AML-193 (cell line): ENCODE measurements at places on chromosomes 12 and 14.

DNA sequence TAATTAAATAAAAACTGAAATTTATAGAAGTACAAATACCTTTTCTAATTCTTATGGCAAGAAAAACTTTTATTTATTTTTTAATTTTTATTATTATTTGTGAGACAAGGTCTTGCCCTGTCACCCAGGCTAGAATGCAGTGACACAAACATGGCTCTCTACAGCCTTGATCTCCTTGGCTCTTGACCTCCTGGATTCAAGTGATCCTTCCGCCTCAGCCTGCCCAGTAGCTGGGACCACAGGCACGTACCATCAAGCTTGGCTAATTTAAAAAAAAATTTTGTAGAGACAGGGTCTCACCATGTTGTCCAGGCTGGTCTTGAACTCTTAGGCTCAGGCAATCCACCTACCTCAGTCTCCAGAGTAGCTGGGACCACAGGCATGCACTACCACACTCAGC is 47.4 kb downstream of the COCH start:
- DNase-seq, result no peak

DNA sequence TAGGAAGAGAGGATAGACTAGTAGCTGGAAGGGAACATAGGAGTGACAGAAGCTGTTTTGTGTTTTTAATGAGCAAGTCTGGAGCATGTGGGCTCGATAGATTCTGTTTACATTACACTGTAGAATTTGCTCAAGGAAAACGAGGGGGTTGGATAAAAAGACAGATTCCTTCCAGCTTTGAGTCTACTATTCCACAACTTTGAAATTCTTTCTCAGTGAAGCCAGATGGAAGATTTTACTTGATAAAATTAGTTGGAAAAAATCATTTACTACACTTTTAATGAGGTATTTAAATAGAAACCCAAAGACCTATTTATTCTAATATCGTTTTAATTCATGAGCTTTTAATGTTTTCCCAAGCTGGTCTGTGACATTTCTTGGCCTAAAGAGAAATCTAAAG is 19.5 kb upstream of the EPS8 start:
- no peak for DNase-seq

- DNase-seq, result no peak
Measured at GRCh38 chr12:109448707-109449390, 28.3 kb downstream of the KCTD10 start.

- DNase-seq, result no peak
Measured at GRCh38 chr12:124028555-124028925, 55.5 kb downstream of the ZNF664 start.

- DNase-seq, result no peak
Measured at GRCh38 chr14:79475887-79476532, 735.3 kb downstream of the DIO2 start.

GRCh38 chr14:104011824-104012517 is 69.6 kb upstream of the RD3L start:
- no peak for DNase-seq

DNA sequence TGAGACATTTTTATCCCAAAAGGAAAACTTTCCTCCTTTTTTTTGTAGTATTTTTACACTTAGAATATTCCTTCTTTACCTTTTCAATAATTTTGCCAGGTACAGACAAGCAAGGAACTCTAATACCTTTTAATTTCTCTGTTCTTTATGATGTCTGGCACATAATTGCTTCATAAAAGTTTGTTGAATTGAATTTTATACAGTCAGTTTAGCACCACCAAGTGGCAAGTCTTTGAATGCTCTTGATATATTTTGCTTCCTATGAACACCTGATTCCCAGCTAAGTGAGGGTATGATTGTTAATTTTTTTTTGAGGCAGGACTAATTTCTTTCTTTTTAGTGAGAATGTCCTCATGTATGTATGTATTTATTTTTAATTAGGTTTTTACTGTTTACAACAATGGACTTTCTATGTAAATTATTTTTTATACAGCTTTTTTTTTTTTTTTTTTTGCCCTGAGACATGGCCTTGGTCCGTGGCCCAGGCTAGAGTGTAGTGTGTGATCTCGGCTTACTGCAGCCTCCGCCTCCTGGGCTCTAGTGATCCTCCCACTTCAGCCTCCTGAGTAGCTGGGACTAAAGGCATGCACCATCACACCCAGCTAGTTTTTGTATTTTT is 6.9 kb downstream of the TBC1D15 start:
- DNase-seq, result peak; percentile 46

- DNase-seq, result no peak
Measured at GRCh38 chr12:52060498-52061177, 9.1 kb upstream of the ATG101 start.

DNA sequence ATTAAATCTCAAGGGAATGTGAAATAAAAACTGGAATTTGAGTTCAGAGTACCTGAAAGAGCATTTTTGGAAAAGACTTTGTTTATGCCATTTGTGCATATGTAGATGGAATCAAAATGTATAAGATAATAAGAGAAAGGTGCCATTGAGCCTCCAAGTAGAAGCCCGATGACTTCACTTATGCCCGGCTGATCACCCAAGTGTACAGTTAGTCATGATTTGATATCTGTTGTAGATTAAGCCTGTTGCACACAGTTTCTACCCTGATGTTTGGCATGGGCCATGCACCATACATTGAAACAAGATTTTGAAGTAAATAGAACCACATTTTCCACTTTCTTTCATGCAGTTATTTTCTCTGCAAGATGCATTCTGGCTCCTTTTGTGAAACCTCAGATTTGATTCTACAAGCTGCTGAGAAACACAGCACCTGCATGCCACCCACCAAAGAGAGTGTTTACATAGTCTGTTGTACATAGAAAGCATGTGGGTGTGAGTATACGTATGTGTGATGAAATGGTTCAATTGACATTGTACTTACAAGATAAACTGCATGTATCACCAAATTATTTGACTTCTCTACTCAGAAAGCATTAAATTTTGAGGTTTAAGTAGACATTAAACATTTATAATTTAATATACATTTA is 772.5 kb downstream of the DIO2 start:
- DNase-seq, result no peak

DNA sequence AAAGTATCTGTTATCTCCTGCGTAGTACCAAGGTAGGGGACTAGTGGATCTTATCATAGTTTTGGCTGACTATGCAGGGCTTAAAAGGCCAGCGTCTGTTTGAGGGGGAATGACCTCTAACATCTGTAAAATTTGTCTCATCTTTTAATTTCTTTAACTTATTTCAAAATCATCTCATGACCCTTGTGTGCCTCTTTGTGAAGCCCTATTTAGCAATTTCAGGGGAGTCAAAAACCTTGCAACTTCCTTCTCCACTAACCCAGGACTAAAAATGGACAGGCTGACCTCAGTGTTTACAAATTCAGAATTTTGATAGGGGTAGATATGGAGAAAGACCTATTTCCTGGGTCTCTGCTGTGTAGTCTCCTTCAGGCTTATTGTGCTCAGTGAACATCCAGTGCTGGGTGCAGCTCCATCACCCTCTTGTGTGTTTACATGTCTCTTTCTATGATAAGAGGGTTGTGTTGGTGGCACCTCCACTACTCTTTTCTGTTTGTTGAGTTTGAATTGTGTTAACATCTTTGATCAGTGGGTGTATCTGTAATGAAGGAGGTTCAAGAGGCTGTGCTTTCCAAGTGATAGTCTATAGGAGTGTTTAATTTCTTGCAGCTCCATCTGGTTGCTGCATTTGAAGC is 14.3 kb downstream of the NECAP1 start:
- peak; percentile 49 for DNase-seq

DNA sequence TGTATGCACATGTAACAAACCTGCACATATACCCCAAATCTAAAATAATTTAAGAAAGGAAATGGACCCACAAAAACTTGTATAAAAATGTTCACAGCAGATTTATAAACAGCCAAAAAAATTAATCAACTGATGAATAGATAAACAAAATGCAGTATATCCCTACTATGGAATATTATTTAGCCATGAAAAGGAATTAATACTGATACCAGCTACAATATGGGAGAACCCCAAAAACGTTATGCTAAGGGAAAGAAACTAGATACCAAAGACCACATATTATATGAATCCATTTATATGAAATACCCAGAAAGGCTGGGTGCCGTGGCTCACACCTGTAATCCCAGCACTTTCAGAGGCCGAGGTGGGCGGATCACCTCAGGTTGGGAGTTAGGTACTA is 20.9 kb downstream of the DUSP16 start:
- DNase-seq, result no peak

DNA sequence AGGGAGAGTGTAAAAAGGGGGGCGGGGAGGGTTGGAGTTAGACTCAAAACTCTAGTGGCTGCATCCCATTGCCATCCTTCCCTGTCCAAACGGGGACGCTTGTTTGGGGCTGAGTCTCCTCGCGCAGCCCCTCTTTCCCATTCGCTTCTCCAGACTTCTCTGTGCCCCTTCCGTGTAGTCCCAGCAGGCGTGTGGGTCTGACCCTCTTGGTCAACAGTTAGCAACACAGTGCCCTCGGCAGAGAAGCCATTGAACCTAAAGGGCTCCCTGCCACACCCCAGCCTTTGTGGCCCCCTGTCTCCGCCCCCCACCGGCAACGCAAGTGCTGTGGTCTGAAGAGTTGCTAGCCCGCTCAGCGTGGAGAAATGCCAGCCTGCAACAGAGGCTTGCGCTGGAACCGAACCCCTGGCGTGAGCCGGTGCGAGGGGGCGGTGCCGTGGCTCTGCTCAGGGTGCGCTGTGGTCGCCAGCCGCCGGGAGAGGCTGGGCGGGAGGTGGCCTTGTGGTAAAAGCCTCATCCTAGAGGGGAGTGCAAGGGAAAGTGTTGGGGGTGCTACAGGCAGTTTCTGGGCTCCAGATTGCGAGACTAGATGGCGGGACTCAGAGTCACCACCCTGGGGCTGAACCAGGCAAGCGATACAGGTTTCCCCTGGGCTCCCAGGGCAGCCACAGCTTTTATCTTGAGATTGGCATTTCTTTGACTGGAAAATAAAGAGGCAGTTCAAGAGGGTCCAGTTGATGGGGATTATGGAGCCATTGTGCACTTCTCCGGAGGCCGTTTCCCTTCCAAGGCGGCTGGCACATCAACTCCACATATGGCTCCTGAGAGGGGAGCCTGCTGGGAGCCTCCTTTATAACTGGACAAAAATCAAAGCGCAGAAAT is 2.1 kb downstream of the PLXNC1 start:
- DNase-seq, result no peak

DNA sequence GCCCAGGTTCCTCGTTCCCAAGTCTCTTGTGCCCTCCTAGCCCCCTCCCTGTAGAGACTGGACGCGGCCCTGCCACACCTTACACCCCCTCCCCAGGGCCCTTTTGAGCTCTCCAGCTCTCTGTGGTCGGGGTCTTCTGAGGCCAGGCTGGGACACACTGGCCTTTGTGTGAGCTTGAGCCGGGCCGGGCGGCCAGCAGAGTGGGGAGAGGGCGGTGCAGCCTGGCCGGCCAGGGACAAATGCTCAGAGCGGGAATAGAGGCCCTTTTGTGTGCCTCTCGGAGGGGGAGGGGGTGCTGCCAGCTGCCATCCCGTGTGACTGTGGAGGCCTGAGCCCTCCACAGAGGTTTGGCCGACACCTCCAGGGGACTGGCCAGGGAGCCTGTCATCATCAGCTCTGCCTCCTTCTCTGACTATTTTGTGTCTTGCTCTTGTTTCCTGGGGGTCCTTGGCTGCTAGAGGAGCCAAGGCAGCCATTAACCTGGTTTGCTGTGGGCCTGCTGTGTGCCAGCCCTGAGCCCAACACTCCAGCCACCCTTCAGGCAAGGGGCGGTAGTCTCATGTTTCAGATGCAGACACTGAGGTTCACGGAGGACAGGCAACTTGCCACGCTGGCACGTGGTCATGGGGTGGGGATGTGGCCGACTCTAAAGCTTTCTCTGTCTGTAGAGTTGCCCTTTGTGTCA is 13.6 kb downstream of the FAM222A start:
- DNase-seq, result no peak

- no peak for DNase-seq
Measured at GRCh38 chr12:83161456-83161855, 474.8 kb downstream of the TMTC2 start.

DNA sequence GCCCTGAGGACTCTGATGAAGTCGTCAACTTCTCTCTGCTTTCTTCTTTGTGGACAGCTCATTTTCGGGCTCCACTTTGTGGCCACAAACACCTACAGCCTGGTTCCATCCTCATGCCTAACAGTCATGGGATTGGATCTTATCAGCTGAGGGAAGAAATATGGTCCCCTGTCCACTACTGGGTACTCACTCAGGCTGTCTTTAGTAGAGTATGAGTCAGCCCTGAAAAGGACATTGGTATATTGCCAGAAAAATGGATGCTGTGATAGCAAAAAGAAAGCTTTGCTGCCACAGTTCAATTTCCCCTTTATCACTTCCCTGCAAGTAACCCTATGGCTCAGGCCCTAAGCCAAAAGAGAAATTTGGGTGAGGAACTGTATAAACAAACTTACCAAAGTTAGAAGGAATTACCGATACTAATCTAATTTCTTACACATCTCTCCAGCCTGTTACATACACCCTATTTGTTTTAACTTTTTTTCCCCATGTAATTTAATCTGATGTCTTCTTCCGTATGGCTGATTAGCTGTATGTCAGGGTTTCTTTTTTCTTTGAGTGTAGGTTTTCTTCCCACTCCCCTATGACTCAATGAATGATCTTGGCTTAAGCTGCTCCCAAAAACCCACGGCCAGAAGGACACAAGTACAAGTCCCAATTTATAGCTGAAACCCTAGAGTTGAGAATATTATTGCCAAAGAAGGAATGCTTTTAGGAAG is 29.1 kb downstream of the MTHFD1 start:
- DNase-seq, result no peak

- no peak for DNase-seq
Measured at GRCh38 chr12:34601689-34602088, 579.4 kb downstream of the ALG10 start.

GRCh38 chr14:88218119-88218915 is 104.8 kb downstream of the KCNK10 start:
- no peak for DNase-seq

- no peak for DNase-seq
Measured at GRCh38 chr12:88391556-88391955, 188.7 kb downstream of the KITLG start.

- no peak for DNase-seq
Measured at GRCh38 chr12:77007476-77007875, 57.9 kb downstream of the E2F7 start.

DNA sequence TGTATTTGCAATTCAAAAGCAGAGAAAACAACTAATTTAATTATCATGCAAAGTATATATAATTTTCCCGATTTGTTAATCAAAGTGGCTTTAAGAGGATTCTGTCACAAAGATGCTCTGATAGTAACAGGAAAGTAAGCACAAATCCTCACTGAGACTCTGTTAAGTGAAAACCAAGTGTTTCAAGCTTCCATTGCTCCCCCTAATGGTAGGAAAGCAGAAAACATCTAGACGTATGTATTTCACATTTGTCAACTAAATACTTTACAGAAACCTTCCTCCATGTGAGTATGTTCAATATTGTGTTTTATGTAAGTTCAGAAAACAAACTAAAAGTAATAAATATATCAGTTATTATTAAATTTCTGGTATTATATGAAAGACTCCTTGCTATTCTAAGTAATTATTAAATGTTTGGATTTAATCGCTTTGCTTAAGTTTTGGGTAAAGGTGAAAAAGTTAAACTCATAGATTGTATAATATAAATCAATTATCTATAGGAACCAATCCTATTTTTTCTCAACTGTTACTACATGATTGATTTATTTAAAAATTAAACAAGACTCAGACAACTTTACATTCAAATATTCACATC is 1.5 kb upstream of the NTS start:
- peak; percentile 67 for DNase-seq
